Activated CD4-positive, alpha-beta memory T cell treated with anti-CD3 and anti-CD28 coated beads for 36 hours (primary cell): ENCODE measurements at places on chromosomes 12 and 14. TPM values are rescaled to one million over a fixed set of nuclear protein-coding genes. Genes with fewer than 3 reads are reported as not detected.

BHLHE41 gene
- total RNA-seq = not detected

ATN1 gene
- 34.8 TPM for total RNA-seq

GRCh38 chr12:76275511-76276093, 72.6 kb downstream of the BBS10 start:
- DNase-seq = no peak

- DNase-seq = no peak
Observed at GRCh38 chr12:78457938-78458337, 406.6 kb upstream of the SYT1 start.
